ENCODE measurements at places on chromosomes 4 and X.

DNA sequence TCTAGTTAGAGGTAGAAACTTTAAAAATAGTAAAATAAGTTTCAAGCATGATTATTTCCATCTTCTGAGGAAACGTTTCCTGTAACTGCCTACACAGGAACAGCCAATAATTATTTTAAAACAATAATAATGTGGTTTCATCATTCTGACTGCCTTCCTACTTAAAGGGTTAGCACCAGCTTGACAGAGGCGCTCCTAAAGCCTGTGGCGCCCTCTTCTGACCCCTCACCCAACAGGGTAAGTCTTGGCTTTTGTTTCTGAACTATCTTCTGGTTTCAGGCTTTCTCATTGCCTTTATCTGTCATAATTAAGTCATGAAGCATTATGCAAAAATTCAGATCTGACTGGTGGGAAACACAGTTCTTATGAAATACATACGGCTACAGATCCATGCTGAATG, 96.7 kb downstream of the ITM2A start:
- peak; percentile 61 for DNase-seq

DNA sequence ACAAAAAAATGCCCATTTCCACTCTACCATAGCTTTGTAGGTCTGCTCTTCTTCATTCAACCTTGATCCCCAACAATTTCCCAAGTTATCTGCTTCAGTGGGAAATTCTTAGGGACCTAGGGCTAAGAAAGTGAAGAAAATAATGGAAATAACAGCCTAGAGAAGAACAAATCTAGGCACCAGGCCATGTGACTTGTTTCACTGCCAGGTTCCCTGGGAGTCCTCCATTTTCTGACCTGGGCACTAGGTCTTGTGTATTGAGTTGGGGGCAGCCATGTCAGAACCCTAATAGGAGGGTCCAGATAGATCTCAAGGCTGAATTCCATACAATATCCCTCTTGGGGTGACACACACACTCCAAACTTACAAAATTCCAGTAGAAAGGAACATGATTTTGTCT, 194.6 kb upstream of the STK26 start:
- DNase-seq = no peak

DNA sequence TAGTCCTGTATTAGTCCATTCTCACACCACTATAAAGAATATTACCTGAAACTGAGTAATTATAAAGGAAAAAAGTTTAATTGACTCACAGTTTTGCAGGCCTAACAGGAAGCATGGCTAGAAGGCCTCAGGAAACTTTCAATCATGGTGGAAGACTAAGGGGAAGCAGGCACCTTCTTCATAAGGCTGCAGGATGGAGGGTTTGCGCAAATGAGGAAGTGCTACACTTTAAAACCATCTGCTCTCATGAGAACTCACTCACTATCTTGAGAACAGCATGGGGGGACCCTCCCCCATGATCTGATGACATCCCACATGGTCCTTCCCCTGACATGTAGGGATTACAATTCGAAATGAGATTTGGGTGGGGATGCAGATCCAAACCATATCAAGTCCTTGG, 12.1 kb upstream of the MAGEA11 start:
- no peak for DNase-seq

GRCh38 chr4:119082661-119083060, 53.0 kb upstream of the MYOZ2 start:
- DNase-seq = no peak

- DNase-seq = no peak
Observed at GRCh38 chrX:115490814-115491213, 70.2 kb upstream of the PLS3 start.

DNA sequence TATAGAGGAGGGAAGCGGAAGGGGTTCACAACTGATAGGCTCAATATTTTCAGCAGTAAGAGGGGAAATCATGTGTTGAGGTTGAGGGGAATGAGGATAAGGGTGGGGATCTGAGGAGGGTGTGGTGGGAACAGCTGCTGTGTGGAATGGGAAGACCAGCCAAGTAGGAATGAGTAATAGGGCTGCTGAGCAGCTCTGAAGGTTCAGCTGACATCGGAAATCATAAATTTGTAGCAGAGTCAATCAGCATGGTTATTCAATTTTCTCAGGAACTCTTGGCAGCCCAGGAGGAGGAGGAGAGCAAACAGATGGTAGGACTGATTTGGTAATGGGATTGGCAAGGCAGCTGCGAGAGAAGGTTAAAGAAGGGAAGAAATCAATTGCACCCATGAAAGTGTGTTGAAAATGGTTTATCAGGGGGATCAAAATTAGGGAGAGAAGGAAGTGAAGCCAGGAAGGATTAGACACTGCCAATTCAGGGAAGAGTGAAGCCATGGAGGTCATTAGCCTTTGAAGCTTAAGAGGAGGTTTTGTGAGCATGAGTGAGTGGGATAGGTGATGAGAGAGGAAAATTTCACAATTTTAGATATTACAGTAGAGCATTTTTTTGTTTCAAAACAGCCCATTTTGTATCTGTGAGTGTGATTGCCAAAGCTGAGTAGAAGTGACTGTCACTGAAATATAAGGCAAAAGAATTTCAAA, 82.6 kb downstream of the PCDH7 start:
- no peak for DNase-seq

GRCh38 chr4:84677093-84677492, 94.2 kb downstream of the CDS1 start:
- DNase-seq = no peak

DNA sequence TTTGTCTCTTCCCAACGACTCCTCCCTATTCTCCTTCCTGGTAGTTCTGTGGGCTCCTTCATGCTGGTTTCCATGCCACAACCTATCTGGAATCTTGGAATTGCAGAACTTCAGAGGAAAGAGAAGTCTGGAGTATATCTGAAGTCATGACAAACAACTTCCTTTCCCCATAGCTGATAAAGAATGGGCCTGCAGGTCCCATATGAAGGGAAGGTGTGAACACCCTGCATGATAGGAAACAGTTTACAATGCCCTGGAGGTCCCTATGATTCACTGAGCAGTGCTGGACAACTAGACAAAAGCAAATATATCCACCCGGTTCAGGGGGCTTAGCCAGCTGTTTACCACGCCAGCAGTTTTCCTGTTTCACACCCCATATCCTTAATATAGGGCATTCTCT, 19.4 kb downstream of the FAM9C start:
- DNase-seq = no peak

Measured in activated T-cell treated with anti-CD3 and anti-CD28 coated beads for 4 hours (primary cell).